ENCODE measurements at places on chromosomes 1 and 21.

DNA sequence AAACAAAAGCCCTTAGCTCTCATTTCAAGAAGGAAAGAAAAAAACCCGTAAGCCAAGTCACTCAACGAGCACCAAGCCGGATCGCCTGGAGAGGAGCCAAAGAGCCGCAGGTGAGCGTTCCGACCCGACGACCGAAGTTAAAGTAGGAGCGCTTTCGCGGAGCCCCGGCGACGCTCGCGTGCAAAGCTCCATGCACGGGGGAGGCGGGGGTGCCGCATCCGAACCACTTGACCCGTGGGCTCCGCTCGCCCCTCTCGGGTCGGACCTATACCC lies 382 bp downstream of the GPBP1L1 start:
- peak; percentile 88 for DNase-seq

GRCh38 chr1:12344596-12345349 lies 114.9 kb downstream of the VPS13D start:
- peak; percentile 67 for DNase-seq

- DNase-seq: no peak
Measured at GRCh38 chr21:35028451-35028978, 20.6 kb downstream of the RUNX1 start.

GRCh38 chr1:84724128-84724860 lies 34.0 kb upstream of the SSX2IP start:
- DNase-seq: peak; percentile 80

- no peak for DNase-seq
Measured at GRCh38 chr1:217135569-217135915, 412.3 kb upstream of the ESRRG start.

DNA sequence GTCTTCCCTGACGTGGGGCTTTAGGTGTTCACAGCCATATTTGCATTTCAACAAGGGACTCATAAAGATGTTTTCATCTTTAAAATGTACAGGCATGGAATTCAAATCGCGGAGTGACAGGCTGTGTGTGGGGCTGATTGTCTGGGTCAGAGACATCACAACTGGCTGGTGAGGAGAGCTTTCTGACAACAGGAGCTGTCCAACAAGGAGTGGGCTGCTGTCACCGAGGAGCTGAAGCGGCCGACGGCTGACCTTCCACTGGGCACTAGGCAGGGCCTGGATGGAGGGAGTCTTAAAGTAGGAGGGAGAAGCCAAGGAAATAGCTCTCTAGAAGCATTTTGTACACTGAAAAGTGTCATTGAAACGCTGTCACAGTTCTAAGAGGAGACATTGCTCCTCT lies 30.5 kb upstream of the SCMH1 start:
- no peak for DNase-seq

GRCh38 chr21:45460611-45461368 lies 55.8 kb downstream of the COL18A1 start:
- no peak for DNase-seq

DNA sequence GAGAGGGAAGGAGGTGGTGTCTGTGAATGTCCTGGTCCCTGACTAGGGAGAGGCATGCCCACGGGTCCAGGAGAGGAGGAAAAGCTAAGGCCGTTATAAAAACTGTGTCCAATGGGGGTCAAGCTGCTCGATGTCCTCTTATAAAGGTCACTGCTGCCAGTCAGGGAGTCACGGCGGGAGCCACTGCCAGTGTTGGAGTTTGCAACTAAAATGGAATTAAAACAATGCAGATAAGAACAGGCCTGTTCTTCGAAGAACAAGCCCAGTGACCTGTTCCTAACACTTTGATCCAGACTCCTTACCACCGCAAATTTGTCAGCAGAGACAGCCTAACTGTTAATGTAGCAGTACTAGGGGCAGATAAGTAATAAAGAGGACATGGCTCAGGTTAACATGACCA lies 56.1 kb upstream of the SDC3 start:
- DNase-seq: no peak

DNA sequence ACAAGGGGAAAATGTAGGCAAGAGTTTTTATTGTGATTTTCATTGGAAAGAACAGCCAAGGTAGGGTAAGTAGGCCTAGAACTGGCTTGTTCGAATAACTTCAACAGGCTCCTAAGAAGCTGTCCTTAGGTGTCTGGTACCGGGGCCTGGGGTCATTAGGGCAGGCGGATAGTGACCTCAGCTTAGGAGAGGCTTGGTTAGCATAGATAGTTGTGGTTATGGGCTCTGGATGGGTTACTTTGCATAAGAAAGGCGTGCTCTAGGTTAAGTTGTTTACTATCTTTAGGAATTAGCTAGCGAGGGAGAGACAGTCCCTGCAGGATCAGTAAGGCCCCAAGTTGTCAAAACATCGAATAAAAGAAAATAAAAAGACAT lies 20.7 kb upstream of the HPCAL4 start:
- no peak for DNase-seq

GRCh38 chr1:226887006-226887405 lies 16.6 kb downstream of the PSEN2 start:
- no peak for DNase-seq

GRCh38 chr1:1125945-1126344 lies 10.1 kb upstream of the C1orf159 start:
- no peak for DNase-seq

GRCh38 chr1:54315099-54315498 lies 91.1 kb downstream of the SSBP3 start:
- DNase-seq: no peak

- no peak for DNase-seq
Measured at GRCh38 chr1:191851799-191852595, 306.3 kb upstream of the RGS18 start.

DNA sequence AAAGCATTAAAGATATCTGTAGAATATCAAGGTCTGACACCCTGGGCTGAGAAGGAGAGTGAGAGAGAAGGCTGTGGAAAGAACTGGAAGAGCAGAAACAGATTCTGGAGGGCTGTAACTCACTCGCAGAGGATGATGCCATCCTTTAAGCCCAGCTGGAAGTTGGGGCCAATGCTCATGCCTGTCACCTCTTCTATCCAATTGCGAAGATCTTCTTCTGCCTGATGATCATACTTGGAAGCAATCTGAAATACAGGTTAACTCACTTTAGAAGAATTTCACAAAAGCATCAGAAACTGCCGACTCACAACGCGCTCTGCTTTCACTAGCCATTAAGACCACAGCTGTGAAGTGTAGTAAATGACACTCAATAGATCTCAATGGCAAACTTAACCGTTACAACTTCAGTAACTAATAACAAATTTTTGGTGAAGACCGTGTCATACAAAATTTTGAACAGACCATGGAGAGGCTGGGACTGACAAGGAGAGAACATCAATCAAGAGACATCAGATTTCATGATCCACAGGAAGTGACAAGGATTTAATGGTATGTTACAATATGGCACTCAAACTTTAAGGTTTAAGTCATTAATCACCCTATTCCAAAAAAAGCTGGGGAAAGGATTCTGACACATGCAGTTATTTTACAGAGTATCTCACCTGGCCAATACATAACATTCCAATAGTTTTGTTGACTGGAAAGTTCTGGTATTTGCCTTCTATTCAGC lies 23.5 kb downstream of the CNN3 start:
- no peak for DNase-seq

DNA sequence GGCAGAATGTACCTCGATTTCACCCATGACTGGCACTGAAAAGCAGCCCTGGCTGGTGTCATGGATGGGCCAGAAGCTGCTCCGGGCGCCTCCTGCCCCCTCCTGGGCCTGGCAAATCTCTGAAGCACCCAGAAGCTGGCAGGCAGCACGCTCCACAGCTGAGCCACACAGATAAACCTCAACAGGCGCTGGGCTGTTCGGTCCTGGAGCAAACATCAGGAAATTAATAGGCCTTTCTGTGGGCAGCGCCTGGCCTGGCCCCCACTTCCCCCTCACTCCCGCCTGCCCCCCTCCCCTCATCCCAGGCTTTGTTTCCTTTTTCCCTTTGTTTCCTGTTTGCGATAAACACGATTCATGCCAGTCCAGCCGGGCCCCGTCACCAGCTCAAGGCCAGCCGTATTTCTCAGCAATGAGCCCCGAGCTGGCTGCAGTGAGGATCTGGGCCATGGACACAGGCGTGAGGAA lies 20.1 kb upstream of the DISP3 start:
- DNase-seq: no peak

DNA sequence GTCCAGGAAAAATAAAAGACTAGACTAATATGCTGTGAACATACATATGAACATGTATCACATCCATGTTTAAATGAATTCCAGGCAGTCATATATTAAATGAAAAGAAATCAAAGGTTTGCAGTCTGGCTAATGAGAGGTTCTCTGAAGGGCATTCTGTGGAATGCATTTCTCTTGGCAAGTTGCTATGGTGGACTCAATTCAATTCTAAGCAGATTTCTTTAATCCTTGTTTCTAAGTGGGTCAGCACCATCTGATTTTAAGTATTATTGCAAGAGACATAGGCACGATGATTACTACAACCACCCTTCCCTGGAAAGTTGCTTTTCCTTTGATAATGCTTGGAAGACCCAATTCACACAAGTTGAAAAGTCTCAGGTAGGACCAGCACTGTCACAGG lies 23.9 kb upstream of the ABCA4 start:
- no peak for DNase-seq

DNA sequence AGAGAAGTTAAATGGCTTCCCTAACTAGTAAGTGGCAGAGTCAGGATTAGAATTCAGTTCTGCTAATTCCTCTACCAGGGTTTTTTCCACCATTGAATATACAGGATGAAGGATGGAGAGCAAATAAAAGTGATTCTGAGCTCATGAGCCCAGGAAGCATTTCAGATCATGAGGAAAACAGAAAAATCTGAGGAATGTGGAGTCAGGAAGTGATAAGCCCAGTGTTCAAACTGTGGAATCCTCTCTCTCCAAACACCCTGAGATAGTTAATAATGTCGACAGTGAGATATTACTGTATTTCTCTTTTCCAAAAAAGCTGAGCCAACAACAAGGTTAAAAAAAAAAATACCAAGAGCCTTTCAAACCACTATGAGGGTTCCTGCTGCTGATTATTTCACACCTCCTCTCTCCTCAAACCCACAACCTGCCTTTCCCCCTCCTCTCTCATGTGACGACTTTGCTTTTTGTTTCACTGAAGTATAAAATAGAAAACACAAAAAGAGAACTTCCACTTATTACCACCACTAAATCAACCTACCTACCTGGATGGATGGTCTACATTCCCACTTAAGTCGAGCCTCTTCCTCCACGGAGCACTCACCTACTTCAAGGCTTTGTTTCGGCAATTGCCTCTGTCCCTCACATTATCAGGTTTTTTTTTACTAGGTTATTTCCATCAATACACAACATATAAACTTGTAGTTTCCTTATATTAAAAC lies 8.9 kb downstream of the SLAMF1 start:
- DNase-seq: peak; percentile 89

DNA sequence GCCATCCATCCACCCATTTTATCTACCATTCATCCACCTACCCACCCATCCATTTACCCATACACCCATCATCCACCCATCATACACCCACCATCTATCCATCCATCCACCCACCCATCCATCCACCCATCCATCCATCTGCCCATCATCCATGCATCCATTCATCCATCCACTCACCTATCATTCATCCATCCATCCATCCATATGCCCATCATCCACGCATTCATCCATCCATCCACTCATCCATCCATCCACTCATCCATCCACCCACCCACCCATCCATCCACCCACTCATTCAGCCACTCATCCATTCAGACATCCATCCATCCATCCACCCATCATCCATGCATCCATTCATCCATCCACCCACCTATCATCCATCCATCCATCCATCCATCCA lies 31.9 kb upstream of the UTS2 start:
- no peak for DNase-seq

DNA sequence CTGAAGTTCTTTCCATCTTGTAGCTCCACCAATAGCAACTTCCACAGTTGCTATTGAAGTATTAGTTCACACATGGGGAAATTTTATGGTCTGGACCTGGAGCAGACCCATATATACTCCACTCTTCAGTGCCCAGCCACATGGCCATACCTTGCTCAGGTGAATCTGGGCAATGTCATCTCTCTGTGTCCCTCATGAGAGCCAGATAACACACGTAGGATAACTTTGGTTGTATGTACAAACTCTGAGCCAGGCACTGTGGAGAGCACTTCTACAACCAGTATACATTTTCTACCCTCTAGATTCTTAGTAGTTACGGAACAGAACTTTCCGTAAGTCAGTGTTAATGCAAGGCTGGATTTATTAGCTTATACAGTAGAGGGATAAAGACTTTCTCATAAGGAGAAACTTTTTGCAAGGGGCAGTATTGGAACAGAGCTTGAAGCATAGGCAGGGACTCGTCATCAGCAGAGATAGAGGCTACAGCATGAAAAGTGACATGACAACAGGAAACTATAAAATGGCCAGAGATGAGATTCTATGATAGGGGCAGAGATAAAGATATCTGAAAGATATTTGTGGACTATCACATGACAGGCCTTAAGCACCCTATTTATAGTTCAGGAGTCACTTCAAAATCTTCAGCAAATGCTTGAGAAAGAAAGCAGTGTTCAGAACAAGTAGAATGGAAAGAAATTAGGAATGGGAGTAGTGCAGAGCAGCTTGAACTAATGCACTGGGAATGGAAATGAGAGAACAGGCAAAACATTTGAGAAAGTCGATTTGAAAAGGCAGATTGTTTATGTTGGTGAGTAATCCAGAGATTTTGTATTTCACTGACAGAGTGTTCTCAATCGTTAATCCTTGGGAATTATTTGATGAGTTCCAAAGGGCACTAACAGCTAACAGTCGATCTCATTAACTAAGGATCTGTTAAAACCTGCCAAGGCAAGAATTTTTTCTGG lies 481.8 kb downstream of the USP25 start:
- no peak for DNase-seq

DNA sequence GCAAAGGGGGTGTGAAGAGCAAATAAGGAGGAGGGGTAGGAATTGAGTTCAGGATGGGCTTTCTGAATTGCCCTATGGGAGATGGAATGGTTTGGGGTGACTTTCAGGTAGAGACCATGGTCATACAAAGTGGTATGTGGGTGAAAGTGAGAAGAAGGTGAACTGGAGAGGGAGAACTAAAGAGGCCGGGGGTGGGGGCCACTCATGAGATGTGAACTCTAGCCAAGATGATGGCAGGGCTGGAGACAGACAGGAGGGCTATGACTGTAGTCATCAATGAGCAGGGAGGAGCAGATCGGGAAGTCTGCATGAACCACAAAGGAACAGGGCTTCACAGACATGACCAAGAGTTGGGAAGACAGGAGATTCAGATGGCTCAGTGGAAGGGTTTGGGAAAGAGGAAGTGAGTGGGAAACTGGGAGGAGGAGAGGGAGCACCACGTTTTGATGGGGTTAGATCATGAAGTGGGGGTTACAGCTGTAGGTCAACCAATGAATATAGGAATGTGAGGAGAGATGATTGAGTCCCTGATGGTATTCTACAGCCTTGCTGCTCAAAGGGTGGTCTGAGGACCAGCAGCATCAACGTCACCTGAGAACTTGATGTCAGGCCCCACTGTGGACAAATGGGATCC lies 20.7 kb upstream of the LRRC8D start:
- no peak for DNase-seq

GRCh38 chr21:28608646-28609045 lies 384.0 kb downstream of the LTN1 start:
- DNase-seq: no peak

All from activated CD4-positive, alpha-beta T cell treated with anti-CD3 and anti-CD28 coated beads, Interleukin-2, amount 10 ng/mL, durations not matched to agents 24 days and 14 days (primary cell).